ENCODE measurements at places on chromosomes 2 and 18. TPM values are rescaled to one million over a fixed set of nuclear protein-coding genes. Genes with fewer than 3 reads are reported as not detected.
A peak's percentile ranks its signal among the peaks of the same experiment; 100 is the strongest.

DNA sequence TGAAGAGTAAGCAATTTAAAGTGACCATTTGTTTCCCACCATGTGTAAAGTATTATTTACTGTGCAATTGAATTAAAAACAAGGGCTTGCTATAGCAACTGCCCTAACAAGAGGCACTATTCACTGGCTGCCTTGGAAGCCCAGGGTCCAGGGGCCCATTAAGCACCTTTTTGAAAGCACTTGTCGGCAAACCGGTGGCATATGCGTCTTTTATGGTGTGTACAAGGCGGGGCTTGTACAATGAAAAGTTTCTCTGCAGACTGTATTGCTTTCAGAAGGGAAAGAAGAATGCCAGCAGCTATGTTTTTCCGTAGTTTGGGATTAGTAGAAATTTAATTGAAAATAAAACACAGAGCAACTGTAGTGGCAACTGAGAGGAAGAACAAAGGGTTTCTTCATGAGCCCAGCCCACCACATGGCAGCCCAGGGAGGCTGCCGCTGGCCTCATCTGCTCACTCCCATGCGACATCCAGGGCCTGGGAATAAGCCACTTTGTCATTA is 279.5 kb upstream of the PARD3B start:
- no peak overlapping the region for H3K27ac ChIP-seq
- no peaks in the 10 kb centered on the region for H3K36me3 ChIP-seq
- H3K4me1 ChIP-seq = no peaks in the 10 kb centered on the region
- no peak for DNase-seq
- no peak overlapping the region for H3K4me3 ChIP-seq

GRCh38 chr2:67930156-67930555 is 132.6 kb downstream of the C1D start:
- no peak overlapping the region for H3K27ac ChIP-seq

- no peaks in the 10 kb centered on the region for H3K4me1 ChIP-seq
- no peaks in the 10 kb centered on the region for H3K27me3 ChIP-seq
- H3K27ac ChIP-seq = no peak overlapping the region
- DNase-seq = no peak
Measured at GRCh38 chr2:23492337-23492675, 107.3 kb downstream of the KLHL29 start.

GRCh38 chr18:2994603-2995432 is 18.1 kb downstream of the LPIN2 start:
- H3K4me3 ChIP-seq = no peak overlapping the region
- no peak for DNase-seq
- peak overlapping the region; percentile 28 for H3K27ac ChIP-seq
- H3K36me3 ChIP-seq = no peaks in the 10 kb centered on the region
- peaks cover 23% of the 10 kb centered on the region for H3K4me1 ChIP-seq

- H3K36me3 ChIP-seq = no peaks in the 10 kb centered on the region
- H3K4me1 ChIP-seq = no peaks in the 10 kb centered on the region
- no peaks in the 10 kb centered on the region for H3K27me3 ChIP-seq
- no peak for DNase-seq
Measured at GRCh38 chr2:217680381-217680780, 322.4 kb downstream of the TNS1 start.

DNA sequence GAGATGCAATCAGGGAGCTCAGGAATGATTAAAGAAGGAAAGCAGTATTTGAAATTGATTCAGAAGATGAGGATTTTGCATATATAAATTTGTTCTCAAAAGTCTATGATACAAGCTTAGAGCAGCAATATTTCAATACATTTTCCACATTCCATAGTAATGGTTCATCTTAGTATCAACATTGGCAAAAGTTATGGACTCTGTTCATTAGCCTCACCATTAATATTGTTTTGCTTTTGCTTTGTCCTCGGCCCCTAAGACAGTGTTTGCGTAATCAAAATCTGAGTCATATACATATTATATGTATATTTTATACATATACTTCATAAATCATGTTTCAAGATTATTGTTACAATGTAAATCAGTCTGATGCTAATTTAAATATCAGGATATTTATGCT is 176.6 kb downstream of the CNTNAP5 start:
- no peak for DNase-seq
- H3K4me3 ChIP-seq = no peak overlapping the region

DNA sequence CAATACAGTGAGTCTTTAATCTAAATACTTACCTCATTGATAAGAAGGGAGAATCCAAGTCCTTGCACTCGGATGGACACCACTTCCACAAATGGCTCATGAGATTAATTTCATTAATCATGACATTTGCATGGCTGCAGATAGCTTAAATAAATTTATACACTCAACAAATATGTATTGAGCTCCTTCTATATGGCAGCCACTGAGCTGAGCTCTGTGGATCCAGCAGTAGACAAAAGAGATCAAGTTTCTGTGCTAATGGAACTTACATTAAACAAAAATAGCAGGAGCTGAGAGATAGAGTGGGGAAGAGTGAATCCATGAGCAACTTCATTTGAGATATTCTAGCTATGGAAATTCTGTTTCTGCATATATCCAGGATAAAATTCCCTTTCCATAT is 44.4 kb downstream of the RAB27B start:
- H3K36me3 ChIP-seq = no peaks in the 10 kb centered on the region
- H3K4me1 ChIP-seq = no peaks in the 10 kb centered on the region
- H3K4me3 ChIP-seq = no peak overlapping the region
- no peaks in the 10 kb centered on the region for H3K27me3 ChIP-seq

DNA sequence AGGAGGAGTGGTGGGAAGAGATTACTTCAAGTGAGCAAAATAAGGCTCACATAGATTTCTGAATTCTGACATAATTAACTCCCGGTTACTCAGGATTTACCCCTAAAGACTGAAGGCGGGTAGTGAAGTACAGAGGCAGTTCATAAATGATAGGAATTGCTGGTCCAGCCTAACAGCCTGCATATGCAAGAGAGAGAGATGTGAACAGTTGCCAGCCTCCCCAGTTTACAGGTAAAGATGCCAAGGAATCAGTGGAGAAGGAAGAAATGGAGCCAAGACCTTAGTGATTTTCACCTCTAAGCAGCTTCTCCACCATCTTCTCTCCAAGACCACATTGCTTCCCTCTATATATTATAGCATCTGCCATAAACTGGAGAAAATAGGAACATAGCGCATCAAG is 91.8 kb upstream of the THUMPD2 start:
- H3K36me3 ChIP-seq = no peaks in the 10 kb centered on the region
- H3K27ac ChIP-seq = no peak overlapping the region
- H3K27me3 ChIP-seq = no peaks in the 10 kb centered on the region
- no peaks in the 10 kb centered on the region for H3K4me1 ChIP-seq

DNA sequence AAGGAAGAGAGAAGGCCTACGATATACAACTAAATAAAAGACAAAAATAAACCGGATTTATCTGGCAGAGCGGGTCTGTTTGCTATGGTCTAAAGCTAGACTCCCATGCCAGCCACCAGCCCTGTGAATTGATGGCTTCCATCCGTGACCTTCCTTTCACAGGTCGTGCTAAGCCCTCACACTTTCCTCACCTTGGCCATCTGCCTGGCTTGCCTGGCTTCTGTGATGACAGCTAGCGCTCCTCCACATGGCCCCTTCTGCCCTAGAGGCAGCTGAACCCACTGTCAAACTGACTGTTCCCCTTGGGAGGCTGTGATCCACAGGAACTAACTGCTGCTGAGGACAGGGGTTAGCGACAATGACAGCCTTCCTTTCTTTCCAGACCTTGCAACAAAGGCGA is 32.5 kb downstream of the GAREM1 start:
- H3K36me3 ChIP-seq = no peaks in the 10 kb centered on the region
- H3K4me3 ChIP-seq = no peak overlapping the region
- peaks cover 60% of the 10 kb centered on the region for H3K4me1 ChIP-seq
- H3K27ac ChIP-seq = peak overlapping the region; percentile 38

DNA sequence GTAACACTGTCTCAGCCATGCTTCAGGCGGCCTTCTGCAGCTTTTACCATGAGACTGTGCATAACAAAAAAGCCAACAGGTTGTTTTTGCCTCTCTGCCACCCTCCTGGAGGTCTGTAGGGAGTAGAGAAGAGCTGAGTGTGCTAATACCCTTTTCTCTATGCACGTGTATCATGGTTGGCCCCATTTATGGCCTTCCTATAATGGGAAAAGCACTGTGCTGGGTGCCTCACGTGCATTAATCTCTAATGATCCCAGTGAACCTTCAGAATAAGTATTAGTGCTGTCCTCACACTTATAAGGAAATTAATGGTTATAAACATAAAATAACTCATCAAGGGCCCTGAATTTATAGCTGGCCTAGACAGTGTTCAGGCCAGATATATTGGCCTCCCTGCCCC is 164.2 kb downstream of the CDH20 start:
- no peaks in the 10 kb centered on the region for H3K4me1 ChIP-seq
- no peak for DNase-seq
- no peak overlapping the region for H3K27ac ChIP-seq

DNA sequence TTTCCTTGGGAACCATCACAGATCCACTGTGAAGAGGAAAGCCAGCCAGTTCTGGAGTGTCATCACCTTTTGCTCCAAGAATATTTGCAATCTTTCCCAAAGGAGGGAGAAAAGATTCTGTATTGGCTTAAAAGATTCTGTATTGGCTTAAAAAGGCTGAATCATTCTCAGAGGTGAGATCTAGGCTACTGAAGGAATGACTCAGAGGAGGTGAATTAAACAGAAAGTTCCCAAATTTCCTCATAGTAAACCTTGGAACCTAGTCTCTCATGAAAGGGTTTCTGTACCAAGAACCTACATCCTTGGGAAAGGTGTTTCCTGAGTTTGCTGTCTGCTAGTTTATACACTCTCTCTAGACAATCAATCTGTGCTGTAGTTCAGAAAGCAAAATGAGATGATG is 34.1 kb upstream of the GRB14 start:
- no peaks in the 10 kb centered on the region for H3K4me1 ChIP-seq
- no peak overlapping the region for H3K27ac ChIP-seq
- no peaks in the 10 kb centered on the region for H3K36me3 ChIP-seq
- no peaks in the 10 kb centered on the region for H3K27me3 ChIP-seq
- DNase-seq = no peak

GRCh38 chr2:67498931-67499330 is 101.8 kb downstream of the ETAA1 start:
- no peaks in the 10 kb centered on the region for H3K27me3 ChIP-seq
- peak; percentile 54 for DNase-seq

- H3K27me3 ChIP-seq = no peaks in the 10 kb centered on the region
- no peak overlapping the region for H3K4me3 ChIP-seq
- peak; percentile 10 for DNase-seq
- H3K27ac ChIP-seq = no peak overlapping the region
Measured at GRCh38 chr18:60469387-60470100, 97.0 kb upstream of the MC4R start.

DNA sequence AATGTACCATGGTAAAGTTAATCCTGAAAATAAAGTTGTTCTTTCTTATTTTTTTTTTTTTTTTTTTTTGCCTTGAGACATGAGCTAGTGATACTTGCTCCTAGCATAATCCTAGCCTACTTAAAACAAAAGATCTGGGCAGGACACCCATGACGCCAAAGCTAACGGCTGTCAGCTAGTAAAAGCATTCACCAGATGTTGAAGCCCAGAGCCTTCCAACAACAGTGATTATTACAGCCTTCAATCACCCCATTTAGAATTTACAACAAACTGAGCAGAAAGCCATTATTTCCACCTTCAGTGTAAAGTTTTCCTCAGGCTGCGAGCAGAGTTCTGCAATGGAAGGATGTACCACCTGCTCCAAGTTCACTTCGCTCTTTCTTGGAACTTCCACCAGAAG is 259.5 kb downstream of the SP3 start:
- H3K27ac ChIP-seq = no peak overlapping the region
- DNase-seq = no peak
- no peaks in the 10 kb centered on the region for H3K27me3 ChIP-seq
- H3K36me3 ChIP-seq = no peaks in the 10 kb centered on the region
- no peak overlapping the region for H3K4me3 ChIP-seq

- H3K4me3 ChIP-seq = no peak overlapping the region
- H3K27ac ChIP-seq = no peak overlapping the region
- H3K27me3 ChIP-seq = no peaks in the 10 kb centered on the region
- no peaks in the 10 kb centered on the region for H3K36me3 ChIP-seq
- H3K4me1 ChIP-seq = no peaks in the 10 kb centered on the region
Measured at GRCh38 chr2:150100336-150100735, 387.1 kb downstream of the RND3 start.

DNA sequence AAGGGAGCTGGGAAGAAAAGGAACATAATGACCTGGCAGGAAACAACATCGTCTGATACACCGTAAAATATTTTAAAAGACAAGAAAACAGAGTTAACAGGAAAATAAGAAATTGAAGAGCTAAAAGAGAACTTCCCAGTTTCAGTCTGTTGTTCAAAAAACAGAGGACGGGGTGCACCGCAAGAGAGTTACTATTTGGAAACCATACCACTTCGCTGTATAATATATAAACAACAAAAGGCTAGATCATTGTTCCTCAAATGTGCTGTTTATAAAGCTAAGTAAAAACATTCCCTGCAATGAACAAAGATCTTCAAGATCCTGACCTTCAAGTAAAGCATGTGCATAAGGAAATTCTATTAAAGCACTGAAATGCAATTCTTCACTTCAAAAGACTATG is 2.1 kb downstream of the PPP3R1 start:
- H3K27me3 ChIP-seq = no peaks in the 10 kb centered on the region
- no peaks in the 10 kb centered on the region for H3K36me3 ChIP-seq
- peak overlapping the region; percentile 93 for H3K4me3 ChIP-seq
- peaks cover 28% of the 10 kb centered on the region for H3K4me1 ChIP-seq
- no peak for DNase-seq

GRCh38 chr2:203688798-203689197 is 17.6 kb upstream of the CD28 start:
- peak; percentile 90 for DNase-seq
- no peaks in the 10 kb centered on the region for H3K36me3 ChIP-seq
- no peaks in the 10 kb centered on the region for H3K27me3 ChIP-seq
- H3K27ac ChIP-seq = no peak overlapping the region
- no peak overlapping the region for H3K4me3 ChIP-seq

DNA sequence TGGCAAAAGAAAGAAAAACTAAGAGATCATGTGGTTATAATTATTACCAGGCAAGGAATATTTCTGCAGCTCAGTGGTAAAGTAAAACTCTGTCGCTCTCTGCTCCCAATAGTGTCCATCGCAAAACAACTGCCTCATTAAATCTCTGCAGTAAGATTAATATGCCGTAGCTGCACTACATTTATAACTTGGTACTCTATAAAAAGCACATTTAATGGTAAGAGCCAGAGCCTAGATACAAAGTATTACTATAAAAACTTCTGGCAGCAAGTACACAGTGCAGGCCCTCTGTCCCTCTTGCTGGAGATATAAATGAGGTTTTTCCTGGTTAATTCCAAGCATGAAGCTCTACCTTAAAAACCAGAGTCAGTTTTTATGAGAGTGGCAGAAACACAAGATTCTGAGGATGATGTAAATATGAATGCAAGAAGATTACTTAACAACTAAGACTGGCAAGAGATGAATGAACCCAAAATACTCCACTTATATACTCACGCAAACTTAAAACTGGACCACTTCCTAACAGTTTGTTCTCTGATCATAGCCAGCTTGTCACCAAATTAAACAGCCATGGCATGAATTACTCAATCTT is 25.5 kb downstream of the ZNF521 start:
- H3K27ac ChIP-seq = no peak overlapping the region
- peaks cover 17% of the 10 kb centered on the region for H3K4me1 ChIP-seq
- no peak for DNase-seq
- H3K36me3 ChIP-seq = peaks cover 6% of the 10 kb centered on the region
- no peak overlapping the region for H3K4me3 ChIP-seq

FBXO41 gene
- 5.8 TPM for total RNA-seq

SRD5A2 gene
- total RNA-seq = 0.06 TPM

MC2R gene
- total RNA-seq = not detected

SATB2 gene
- total RNA-seq = 1.4 TPM

M1AP gene
- total RNA-seq = not detected

All from cardiac muscle cell (in vitro differentiated cells and primary cell).